ENCODE measurements at places on chromosomes 1 and 21. TPM values are rescaled to one million over a fixed set of nuclear protein-coding genes. Genes with fewer than 3 reads are reported as not detected.
A peak's percentile ranks its signal among the peaks of the same experiment; 100 is the strongest.

GRCh38 chr1:169513208-169513607 lies 27.5 kb upstream of the SLC19A2 start:
- H3K4me1 ChIP-seq: peaks cover 34% of the 10 kb centered on the region
- DNase-seq: no peak
- H3K4me3 ChIP-seq: no peak overlapping the region
- H3K36me3 ChIP-seq: peaks cover 38% of the 10 kb centered on the region

GRCh38 chr1:88134983-88135921 lies 548.8 kb upstream of the PKN2 start:
- no peaks in the 10 kb centered on the region for H3K36me3 ChIP-seq
- H3K27me3 ChIP-seq: peaks cover 5% of the 10 kb centered on the region
- no peak overlapping the region for H3K4me3 ChIP-seq
- no peak overlapping the region for H3K27ac ChIP-seq

GRCh38 chr1:227910511-227911153 lies 37.1 kb downstream of the WNT9A start:
- H3K36me3 ChIP-seq: no peaks in the 10 kb centered on the region
- no peak for DNase-seq
- H3K27ac ChIP-seq: no peak overlapping the region
- peaks cover 8% of the 10 kb centered on the region for H3K4me1 ChIP-seq

DNA sequence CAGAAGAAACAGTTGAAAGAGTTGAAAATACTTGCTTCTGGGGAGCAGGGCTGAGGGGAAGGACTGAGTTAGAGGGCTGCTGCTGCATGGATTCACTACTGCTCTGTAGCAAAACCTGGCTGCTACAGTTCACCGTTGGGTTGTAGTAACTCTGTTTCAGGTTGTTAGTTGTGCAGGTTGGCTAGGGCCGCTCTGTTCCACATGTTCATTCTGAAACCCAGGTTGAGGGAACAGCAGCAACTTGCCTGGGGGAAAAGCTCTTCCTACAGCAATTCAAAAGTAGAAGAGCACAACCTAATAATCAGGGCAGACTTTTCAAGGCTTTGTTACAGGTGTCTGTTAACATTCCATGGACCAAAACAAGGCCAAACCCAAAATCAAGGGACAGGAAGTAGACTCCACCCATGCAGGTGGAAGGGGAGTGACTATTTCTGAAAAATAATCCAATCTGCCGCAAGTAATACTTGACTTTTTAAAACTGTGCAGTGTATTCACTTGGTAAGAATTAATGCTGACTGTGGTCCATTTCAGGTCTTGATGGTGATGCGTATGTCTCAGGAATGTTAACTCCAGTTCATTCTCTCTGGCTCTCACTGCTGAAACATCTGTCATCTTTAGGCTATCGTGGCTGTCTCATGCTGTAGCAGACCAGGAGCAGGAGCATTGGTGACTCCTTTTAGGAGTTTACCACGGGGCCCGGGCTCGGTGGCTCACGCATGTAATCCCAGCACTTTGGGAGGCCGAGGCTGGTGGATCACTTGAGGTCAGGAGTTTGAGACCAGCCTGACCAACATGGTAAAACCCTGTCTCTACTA lies 5.1 kb upstream of the PARK7 start:
- H3K4me1 ChIP-seq: peaks cover 47% of the 10 kb centered on the region
- peak overlapping the region; percentile 93 for H3K27ac ChIP-seq
- H3K36me3 ChIP-seq: peaks cover under 1% of the 10 kb centered on the region
- H3K27me3 ChIP-seq: no peaks in the 10 kb centered on the region
- H3K4me3 ChIP-seq: no peak overlapping the region

JAM2 gene
- total RNA-seq: 2.0 TPM

GREM2 gene
- total RNA-seq: not detected

- H3K4me3 ChIP-seq: no peak overlapping the region
- no peaks in the 10 kb centered on the region for H3K36me3 ChIP-seq
- DNase-seq: no peak
- peaks cover 6% of the 10 kb centered on the region for H3K27me3 ChIP-seq
- H3K27ac ChIP-seq: no peak overlapping the region
Measured at GRCh38 chr1:54651608-54652007, 10.0 kb downstream of the MROH7 start.

ZNF683 gene
- total RNA-seq: 0.25 TPM

DNA sequence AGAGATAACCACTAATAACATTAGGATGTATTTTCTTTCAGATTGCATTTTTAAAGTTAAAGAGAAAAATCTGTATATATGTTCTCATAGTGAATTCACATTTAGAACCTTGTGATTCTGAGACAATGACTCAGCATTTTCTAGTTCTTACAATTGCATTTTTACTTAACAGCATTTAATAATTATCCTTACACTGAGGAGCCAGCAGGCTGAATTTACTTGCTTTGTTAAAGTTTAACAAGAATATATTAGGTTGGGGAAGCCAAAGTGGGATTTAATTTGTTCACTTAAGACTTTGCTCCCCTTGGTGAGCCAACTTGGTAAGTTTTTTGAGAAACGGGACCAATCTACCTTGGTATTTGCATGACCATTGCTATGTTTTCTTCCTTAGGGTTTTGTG lies 4.5 kb downstream of the PATJ start:
- peaks cover 24% of the 10 kb centered on the region for H3K4me1 ChIP-seq
- H3K27ac ChIP-seq: peak overlapping the region; percentile 40
- H3K27me3 ChIP-seq: no peaks in the 10 kb centered on the region
- DNase-seq: no peak
- no peaks in the 10 kb centered on the region for H3K36me3 ChIP-seq

- no peaks in the 10 kb centered on the region for H3K4me1 ChIP-seq
- H3K27me3 ChIP-seq: no peaks in the 10 kb centered on the region
- no peak overlapping the region for H3K4me3 ChIP-seq
- no peaks in the 10 kb centered on the region for H3K36me3 ChIP-seq
- H3K27ac ChIP-seq: no peak overlapping the region
Measured at GRCh38 chr21:32484706-32485380, 72.3 kb downstream of the EVA1C start.

LENEP gene
- 0.65 TPM for total RNA-seq

DNA sequence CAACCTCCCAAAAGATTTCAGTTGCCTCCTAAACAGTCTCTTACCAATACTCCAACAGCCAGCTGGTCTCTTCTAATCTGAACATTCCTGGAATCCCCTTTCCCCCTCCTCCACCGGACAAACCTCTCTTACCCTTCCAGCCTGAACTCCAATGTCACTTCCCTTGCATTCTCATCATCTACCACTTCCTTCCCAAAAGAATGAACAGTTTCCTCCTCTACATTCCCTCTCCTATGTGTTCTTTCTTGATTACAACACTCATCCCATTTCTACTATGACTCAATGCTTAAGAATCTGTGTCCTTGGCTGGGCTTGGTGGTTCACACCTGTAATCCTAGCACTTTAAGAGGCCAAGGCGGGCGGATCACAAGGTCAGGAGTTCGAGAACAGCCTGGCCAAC lies 417.1 kb downstream of the SETD4 start:
- no peaks in the 10 kb centered on the region for H3K36me3 ChIP-seq
- no peak for DNase-seq
- peaks cover 19% of the 10 kb centered on the region for H3K27me3 ChIP-seq
- no peak overlapping the region for H3K4me3 ChIP-seq
- no peaks in the 10 kb centered on the region for H3K4me1 ChIP-seq
- no peak overlapping the region for H3K27ac ChIP-seq

NR1I3 gene
- total RNA-seq: not detected

NGF gene
- total RNA-seq: not detected

DNA sequence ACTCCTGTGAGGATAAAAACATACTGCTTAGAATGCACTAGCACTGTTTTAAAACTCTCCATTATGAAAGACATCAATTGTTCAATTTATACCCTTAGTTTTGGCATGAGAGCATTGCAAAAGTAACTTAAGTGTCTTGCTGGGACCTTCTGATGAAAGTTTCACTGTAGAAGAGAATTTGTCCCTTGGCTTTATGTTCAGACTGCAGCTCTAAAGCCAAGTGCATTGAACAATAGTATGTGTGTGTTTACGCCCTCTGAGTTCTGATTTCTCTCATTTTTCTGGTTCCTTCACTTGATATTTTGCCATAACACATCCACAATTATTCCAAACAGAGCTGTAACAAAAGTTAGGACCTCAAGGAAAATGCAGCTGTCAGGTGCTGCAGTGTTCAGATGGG lies 474.6 kb downstream of the DISC1 start:
- DNase-seq: no peak
- H3K4me3 ChIP-seq: no peak overlapping the region

ARTN gene
- 1.9 TPM for total RNA-seq

TMEM81 gene
- 5.2 TPM for total RNA-seq

ANKRD65 gene
- not detected for total RNA-seq

- H3K36me3 ChIP-seq: no peaks in the 10 kb centered on the region
- H3K27ac ChIP-seq: no peak overlapping the region
- H3K4me3 ChIP-seq: no peak overlapping the region
- H3K4me1 ChIP-seq: no peaks in the 10 kb centered on the region
Measured at GRCh38 chr1:20603504-20604464, 14.9 kb downstream of the CDA start.

DNA sequence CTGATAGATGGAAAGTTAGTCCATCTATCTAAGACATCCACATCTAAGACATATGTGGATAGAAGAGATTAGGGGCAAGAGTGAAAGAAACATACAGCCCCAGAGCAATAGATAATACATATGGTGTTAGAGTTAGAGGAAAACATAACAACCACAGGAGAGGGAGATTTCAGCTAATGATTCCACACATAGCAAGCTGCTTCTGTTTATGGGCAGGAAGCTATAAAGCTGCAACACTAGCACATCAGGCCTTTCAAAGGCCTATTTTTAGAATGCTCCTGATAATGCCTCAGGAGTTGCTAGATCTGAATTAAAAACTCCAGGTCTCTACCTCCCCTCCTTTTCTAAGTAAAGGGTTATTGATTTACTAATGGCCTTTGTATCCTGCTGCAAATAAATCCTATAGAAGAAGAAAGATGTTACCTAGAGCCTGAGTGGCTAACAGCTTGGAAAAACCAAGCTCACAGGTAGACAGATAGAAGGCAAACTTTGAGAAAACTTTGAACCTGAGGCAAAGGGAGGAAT lies 36.1 kb downstream of the BRINP2 start:
- DNase-seq: no peak
- H3K36me3 ChIP-seq: no peaks in the 10 kb centered on the region
- H3K4me1 ChIP-seq: no peaks in the 10 kb centered on the region
- H3K27ac ChIP-seq: no peak overlapping the region
- H3K27me3 ChIP-seq: no peaks in the 10 kb centered on the region

DNA sequence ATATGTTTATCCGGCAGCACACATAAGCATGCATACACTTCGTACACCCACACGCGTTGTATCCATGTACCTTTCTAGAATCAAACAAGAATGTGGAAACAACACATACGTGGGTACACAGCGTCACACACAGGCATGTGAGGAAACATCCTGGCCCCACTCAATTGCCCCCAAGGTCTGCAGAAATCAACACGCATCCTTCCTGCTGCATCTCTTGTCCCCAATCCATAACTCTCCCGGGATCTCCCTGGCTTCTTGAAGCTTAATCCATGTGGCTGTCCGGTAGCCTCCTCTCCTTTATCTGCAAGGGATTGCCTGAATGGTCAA lies 5.5 kb upstream of the TBX15 start:
- H3K36me3 ChIP-seq: peaks cover 7% of the 10 kb centered on the region
- H3K27me3 ChIP-seq: peaks cover 87% of the 10 kb centered on the region
- H3K4me3 ChIP-seq: no peak overlapping the region
- DNase-seq: no peak
- no peak overlapping the region for H3K27ac ChIP-seq
- H3K4me1 ChIP-seq: peaks cover 5% of the 10 kb centered on the region

DNA sequence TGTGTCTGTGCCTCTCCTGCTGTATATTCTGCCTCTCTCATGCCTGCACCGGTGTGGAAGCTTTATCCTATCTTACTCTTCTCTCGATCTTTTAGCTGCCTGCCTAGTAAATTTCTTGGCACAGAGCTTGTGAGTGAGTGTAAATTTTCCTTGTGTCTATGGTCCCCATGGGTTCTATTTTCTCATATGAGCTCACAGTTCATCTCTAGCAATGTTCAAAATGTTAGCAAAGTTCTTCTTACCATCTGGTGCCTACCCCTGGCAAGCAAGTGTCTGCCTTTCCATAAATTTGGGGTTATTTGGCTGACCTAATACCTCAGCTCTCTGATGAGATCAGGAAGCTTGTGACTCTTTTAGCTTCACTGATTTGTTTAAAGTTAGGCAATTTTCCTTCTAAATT lies 572.1 kb upstream of the BRINP3 start:
- DNase-seq: no peak
- no peaks in the 10 kb centered on the region for H3K27me3 ChIP-seq
- H3K36me3 ChIP-seq: peaks cover 2% of the 10 kb centered on the region
- no peak overlapping the region for H3K27ac ChIP-seq
- H3K4me1 ChIP-seq: no peaks in the 10 kb centered on the region

DNA sequence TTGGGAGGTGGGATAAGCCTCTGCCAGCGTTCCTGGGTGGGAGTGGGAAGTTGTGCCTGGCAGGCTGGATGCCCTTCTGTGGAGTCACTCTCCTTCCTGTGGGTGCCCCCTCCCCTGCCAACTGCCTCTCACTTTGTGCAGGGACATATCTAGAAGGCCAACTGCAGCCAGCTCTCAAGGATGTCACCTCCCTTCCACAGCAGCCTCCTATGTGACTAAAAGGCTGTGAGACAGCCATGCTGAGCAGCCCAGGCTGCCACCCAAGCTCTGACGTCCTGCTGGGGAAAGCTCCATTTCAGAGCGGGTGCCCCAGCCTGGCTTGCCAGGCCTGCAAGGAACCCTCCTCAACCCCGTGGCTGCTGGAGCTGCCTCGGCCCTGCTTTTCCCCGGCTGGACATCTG lies 19.6 kb upstream of the SLC26A9 start:
- peaks cover 24% of the 10 kb centered on the region for H3K4me1 ChIP-seq
- H3K36me3 ChIP-seq: no peaks in the 10 kb centered on the region
- H3K27me3 ChIP-seq: peaks cover 25% of the 10 kb centered on the region
- H3K27ac ChIP-seq: no peak overlapping the region

DNA sequence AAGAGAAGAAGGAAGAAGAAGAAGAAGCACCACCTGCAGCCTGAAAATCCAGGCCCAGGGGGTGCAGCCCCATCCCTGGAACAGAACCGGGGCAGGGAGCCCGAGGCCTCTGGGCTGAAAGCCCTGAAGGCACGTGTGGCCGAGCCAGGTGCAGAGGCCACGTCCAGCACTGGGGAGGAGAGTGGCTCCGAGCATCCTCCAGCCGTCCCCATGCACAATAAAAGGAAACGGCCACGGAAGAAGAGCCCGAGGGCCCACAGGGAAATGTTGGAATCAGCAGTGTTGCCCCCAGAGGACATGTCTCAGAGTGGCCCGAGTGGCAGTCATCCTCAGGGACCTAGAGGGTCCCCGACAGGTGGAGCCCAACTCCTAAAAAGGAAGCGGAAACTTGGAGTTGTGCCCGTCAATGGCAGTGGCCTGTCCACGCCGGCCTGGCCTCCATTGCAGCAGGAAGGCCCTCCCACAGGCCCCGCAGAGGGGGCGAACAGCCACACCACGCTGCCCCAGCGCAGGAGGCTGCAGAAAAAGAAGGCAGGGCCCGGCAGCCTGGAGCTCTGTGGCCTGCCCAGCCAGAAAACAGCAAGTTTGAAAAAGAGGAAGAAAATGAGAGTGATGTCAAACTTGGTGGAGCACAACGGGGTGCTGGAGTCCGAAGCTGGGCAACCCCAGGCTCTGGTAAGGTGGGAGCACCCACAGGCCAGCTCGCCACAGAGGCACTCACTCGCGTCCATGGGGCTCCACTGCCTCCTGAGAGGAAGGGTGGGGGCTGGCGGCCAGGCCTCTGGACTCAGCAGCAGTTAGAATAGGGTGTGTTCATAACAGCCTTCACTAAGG lies 28.4 kb downstream of the RRP1B start:
- peaks cover 32% of the 10 kb centered on the region for H3K36me3 ChIP-seq
- no peak overlapping the region for H3K27ac ChIP-seq
- H3K4me3 ChIP-seq: no peak overlapping the region
- no peaks in the 10 kb centered on the region for H3K4me1 ChIP-seq

GRCh38 chr1:246674049-246674448 lies 50.2 kb upstream of the SCCPDH start:
- no peaks in the 10 kb centered on the region for H3K27me3 ChIP-seq
- H3K36me3 ChIP-seq: peaks cover 10% of the 10 kb centered on the region
- no peaks in the 10 kb centered on the region for H3K4me1 ChIP-seq

- no peak overlapping the region for H3K4me3 ChIP-seq
- DNase-seq: no peak
- no peaks in the 10 kb centered on the region for H3K27me3 ChIP-seq
Measured at GRCh38 chr1:167404161-167404888, 114.0 kb downstream of the CD247 start.

All from activated T-cell treated with anti-CD3 and anti-CD28 coated beads, Interleukin-2, amount 50 U/mL, for 72 hours (primary cell).